ENCODE measurements at places on chromosomes 4 and X. TPM values are rescaled to one million over a fixed set of nuclear protein-coding genes. Genes with fewer than 3 reads are reported as not detected.

ARHGEF38 gene
- total RNA-seq = 0.22 TPM

SPP1 gene
- total RNA-seq = 30.3 TPM

PAGE4 gene
- not detected for total RNA-seq

UGT2B11 gene
- total RNA-seq = not detected

DNA sequence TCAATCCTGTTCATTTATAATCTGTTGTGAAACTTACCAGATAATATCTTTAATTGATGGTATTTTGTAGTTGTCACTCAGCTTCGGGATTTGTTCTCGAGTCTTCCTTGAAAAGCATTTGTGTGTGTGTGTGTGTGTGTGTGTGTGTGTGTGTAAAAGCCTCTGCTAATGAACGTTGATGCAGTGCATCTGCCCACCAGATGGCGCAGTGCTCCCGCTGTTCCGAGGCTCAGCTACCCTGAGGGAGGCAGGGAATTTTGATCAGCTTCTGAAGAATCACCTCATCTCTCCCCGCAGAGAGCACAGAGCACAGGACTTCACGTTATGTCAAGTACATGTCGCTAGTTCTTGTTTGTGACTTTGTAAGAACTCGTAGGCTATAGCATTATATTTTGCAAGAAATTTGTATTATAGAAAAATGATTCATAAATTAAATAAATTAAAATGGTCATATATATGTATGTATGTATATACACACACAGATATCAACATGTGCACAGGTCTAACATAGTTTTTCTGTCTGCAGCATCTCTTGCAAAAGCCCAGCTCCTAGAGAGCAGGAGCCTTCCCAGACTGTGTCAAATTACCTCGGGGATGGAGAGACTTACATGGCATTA, 316.7 kb upstream of the IGFBP7 start:
- DNase-seq = peak; percentile 76

- DNase-seq = no peak
Observed at GRCh38 chr4:15042529-15043167, 40.4 kb downstream of the CPEB2 start.

- no peak for DNase-seq
Observed at GRCh38 chr4:115575851-115576250, 462.4 kb upstream of the NDST4 start.

- DNase-seq = no peak
Observed at GRCh38 chr4:31104043-31104442, 383.9 kb downstream of the PCDH7 start.

- DNase-seq = peak; percentile 60
Observed at GRCh38 chrX:133495464-133496391, 80.4 kb upstream of the GPC4 start.

- DNase-seq = peak; percentile 82
Observed at GRCh38 chrX:40580537-40581335, at the start of gene ATP6AP2. Gene ATP6AP2, plus strand, starts transcription at chrX:40580970. Its CDS starts 96 bp downstream, at chrX:40581066.

DNA sequence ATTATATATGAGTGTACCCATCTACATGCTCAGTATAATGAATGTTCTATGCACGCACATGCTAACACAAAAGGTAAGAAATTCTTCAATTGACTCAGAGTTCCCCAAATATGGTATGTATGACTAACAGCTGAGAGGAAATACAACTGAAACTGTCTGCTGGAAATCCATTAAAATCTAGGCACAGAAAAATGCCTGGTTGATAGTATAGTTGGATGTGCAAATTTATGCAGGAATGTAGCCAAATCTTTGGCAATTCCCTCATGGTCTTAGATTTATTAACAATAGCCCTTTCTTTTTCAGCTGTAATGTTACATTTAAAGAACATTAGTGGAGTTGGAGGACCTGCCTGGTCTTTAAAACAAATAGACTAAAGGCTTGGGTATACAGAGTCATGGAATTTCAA, 5.5 kb downstream of the CAMK2D start:
- DNase-seq = no peak

DNA sequence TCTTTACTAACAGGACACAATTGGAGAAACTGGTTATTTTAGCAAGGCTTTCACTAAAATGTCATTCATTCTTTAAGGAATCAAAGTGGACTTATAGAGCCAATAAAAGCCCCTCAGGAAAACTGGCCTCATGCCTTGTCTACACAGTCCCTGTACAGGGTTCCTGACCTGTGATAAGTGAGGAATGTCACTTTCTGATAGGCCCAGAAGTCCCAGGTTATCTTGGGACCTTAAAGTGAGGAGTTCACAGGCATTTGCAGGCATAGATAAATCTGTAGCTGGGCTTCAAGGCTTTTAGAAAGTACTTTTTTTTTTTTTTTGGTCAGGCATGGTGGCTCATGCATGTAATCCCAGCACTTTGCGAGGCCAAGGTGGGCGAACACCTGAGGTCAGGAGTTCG, 19.4 kb upstream of the STPG2 start:
- DNase-seq = no peak

All from mesothelial cell of epicardium (in vitro differentiated cells).